ENCODE measurements at places on chromosomes 5 and 9.

DNA sequence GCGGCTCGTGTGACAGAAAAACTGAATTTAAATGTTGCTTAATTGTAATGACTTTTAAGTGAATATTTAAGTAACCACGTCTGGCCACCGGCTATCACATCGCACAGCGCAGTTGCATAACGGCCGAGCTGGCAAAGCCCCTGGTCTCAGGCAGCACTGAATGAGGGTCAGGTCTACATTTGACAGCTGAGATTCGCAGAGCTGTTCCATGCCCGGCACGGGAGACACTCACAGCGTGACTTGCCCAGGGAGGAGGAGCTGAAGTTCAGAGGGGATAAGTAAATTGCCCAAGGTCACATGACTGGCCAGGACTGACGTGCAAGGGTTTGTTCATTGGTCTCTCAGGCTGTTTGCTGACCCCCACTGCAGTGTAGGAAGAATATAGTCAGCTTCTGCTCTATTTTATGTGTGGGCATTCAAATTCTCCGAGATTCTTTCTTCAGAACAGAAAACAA, 17.4 kb upstream of the COL5A1 start:
- no peak for DNase-seq

- no peak for DNase-seq
Observed at GRCh38 chr5:66888613-66889012, 292.4 kb downstream of the MAST4 start.

DNA sequence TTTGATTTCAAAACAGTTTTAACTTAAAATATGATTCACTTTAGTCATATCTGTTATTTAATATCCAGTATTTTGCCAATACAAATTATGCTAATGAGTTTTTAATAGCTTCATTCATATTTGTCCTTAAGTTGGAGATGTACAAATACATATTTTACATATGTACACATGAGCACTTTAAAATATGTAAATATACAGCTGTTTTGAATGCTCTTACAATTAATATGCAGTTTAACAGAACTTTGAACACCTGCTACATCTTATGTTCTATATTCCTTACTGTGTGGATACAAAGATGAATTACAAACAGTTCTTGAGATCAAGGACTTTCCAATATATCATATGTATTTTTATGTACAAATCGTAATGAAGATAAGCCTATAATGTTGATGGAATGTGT, 74.0 kb downstream of the CHSY3 start:
- no peak for DNase-seq

DNA sequence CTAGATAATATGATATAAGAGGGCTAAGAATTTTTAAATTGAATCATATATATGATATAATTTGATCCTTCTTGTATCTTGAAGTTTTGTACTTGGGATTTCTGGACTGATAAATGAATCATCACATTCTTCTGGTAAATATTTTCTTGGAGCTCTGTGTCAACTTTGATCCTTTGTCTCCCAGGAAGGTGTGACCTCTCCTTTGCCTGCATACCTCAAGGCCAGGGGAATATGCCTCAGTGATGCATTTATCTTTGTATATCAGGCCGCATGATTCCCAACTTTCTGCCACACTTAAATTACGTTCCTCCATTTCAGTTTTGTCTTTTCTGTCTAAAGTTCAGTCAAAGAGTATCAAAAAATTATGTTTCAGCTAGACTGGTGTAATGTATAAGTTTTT, 101.2 kb downstream of the NLN start:
- peak; percentile 15 for DNase-seq

DNA sequence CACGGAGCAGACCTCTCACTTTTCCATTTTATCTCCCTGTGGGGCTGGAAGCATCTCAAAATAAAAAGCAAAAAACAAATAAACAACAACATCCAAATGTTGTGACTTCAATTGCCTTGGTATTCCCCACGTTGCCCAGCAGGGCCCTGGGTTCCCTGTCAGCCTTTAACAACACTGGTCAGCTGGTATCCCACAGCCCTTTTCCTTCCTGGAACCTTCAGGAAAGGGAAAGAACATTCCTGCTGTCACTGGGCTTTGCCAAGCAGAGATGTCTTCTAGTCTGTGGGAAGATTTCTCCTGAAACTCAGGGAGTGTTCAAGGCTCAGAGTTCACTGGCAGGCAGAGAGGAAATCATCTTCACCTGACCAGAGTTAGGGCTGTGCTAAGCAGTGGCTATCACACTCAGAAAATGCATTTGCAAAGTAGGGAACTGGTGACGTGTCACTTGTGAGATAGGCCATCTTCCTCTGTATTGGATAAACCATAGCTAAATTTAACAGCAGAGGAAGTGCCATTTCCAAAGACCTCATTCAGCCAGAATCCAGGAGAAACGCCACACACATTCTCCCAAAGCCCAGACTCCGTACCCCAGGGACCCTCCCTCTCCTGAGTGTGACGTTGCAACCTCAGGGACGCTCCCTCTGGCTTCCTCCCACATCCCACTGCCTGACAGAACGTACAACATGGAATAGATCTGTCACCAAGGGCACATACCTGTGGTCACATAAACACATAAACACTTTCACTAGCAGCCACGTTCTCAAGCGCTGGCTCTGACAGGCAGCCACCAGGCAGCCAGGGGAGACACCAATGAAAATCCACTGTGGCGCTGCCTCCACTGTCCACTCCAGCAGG, 274.0 kb upstream of the DAPK1 start:
- DNase-seq, result no peak

- DNase-seq, result no peak
Observed at GRCh38 chr9:80437091-80437640, 865.4 kb downstream of the TLE4 start.

DNA sequence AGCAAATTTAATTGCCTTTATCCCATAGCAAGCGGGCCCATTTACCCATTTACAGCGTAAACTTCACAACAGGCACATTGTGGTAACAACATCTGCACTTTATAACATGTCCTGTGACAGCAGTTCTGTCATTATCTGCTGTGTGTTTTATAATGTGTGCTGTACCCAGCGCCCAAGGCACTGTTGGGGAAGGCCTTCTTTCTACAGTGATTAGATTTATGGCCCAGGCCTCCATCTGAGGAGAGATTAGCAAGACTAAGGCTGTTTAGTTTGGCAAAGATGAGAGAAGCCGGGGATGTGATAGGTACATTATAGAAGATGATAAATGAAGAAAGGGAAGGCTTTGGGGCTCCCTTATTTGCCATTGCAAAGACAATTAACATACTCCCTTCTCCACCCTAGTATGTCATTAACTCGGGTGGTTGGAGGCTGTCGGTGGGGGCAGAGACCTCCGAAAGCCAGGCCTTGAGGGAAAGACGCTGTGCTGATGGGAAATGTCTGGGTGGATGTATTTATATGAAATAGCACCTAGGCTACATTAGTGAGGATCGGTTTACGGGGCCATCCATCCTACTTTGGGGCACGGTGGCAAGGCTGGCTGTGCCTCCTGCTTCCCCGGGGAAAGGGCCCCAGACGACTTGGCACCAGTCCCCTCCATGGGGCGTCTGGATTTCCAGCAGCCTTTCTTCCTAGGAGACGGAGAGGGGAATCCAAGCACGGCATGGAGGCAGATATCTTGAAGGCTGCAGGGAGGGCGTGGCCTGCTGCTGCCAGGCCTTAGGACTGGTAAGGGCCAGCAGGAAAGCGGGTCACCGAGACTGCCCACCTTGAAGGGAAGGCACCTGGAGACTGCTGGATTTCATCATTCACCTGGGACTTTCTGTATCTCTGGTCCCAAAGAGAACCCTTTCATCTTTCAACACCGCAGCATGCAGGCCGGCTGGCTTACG, 64.3 kb upstream of the PTCH1 start:
- DNase-seq, result no peak

DNA sequence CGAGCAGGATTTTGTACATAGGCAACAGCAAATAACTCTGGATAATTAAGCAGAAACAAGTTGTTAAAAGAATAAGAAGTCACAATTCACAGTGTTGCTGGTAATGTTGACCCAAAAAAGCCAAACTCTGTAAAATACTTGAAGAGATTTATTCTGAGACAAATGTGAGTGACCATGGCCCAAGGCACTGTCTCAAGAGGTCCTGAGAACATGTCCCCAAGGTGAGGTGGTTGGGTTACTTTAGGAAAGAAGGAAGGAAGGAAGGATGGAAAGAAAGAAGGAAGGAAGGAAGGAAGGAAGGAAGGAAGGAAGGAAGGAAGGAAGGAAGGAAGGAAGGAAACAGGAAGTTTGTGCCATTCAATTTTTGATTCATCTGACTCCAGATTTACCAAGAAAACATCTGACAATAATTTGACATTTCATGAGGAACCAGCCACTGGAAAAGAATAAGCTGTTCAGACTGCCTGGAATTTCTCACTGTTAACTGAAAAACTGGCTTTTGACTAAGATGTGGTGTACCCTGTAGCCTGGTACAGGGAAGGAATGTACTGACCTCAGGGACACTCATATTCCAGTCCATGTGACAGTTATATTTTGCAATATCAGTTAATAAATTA, 295.9 kb upstream of the TNC start:
- DNase-seq, result no peak

DNA sequence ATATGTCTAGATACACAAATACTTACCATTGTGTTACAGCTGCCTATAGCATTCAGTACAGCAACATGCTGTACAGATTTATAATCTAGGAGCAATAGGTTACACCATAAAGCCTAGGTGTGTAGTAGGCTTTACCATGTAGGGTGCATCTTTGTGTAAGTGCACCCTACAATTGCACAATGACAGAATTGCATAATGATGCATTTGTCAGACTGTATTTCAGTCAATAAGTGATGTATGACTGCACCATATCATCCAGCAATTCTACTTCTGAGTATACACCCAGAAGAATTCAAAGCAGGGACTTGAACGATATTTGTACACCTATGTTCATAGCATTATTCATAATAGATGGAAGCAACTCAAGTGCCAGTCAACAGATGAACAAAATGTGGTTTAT, 100.4 kb upstream of the SLC44A1 start:
- DNase-seq, result no peak

DNA sequence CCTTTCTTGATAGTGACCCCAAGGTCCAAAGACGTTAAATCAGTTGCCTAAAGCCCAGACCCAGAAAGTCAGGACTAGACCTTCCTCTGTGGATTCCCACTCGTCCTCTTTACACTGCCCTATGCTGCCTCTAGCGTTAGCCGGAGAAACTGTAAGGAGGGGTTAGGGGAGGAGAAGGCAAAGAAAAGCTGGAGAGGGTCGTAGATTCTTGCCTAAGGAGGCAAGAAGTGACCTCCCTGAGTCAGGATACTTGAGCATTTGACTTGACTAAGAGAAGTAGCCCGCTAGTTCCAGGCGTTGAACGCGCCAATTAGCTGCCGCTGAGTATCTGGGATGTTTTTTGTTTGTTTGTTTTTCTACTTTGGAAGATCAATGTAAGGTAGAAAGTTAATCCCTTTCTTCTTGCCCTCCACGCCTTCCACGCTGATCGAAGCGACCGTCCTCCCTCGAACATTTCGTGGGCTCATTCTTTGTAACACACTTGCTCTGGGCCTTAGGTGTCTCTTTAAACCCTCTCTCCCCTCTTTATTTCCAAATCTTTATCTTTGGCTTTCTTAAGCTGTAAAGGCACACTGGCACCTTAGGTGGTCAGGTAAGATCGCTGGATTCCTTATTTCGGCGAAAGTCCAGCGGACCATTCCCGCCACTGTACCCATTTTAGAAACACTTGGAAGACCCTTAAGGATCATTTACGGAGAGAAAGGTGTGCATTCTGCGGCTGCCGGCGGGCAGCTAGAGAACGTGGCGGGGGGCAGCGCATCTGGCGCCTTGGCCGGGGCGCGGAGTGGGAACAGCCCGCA, 5.1 kb upstream of the RGMB start:
- DNase-seq, result no peak

DNA sequence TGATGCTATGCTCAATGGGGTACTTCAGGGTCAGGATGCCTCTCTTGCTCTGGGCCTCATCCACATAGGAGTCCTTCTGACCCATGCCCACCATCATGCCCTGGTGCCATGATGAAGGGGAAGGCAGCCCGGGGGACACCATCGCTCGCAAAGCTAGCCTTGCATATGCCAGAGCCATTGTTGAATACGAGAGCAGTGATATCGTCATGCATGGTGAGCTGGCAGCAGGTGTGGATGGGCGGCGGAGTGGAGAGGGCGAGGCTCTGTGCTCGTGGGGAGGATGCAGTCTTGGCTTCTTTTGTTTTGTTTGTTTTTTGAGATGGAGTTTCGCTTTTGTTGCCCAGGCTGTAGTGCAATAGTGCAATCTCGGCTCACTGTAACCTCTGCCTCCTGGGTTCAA, 17.2 kb upstream of the SPZ1 start:
- no peak for DNase-seq

GRCh38 chr9:129752900-129753729, at the start of gene PTGES:
PTGES (minus strand) TSS chr9:129753042; CDS start chr9:129753012, 30 bp downstream.
- DNase-seq, result no peak

DNA sequence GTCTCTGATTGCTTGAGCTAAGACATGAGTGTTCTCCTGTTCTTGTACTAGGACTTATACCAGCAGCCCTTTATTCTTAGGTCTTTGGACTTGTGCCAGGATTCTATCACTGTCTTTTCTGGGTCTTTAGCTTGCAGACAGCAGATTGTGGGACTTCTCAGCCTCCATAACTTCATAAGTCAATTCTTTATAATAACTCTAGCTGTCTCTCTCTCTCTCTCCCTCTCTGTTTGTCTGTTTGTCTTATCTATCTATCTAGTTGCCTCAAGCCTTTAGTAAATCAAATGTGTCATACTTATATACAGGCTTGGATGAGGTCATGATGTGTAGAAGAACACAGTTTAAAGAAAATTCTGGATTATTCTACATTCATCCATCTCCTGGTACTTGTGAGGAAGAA, 11.5 kb upstream of the ANKRD55 start:
- DNase-seq, result no peak

- DNase-seq, result no peak
Observed at GRCh38 chr9:133440874-133441273, 18.7 kb downstream of the ADAMTS13 start.

DNA sequence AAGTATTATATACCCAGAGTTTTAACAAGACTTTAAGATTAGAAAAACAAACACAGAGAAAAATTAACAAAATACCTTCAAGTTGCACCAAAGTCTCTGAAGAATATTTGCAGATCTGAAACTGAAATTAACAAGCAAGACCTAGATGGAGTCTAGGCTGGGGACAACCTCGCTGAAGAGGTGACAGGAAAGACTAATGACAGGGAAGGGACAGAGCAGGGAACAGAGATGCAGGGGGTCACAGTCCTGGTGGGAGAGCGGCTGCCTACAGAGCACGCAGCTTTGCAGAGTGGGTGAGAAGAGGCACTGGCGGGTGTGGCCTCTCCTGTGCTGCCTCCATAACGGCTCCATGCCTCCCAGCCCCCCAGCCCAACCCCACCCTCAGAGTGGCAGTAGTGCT, 13.5 kb downstream of the RETREG1 start:
- DNase-seq, result no peak

GRCh38 chr5:58501778-58502417, 10.7 kb downstream of the GAPT start:
- DNase-seq, result no peak

All from keratinocyte (primary cell).